ENCODE measurements at places on chromosomes 11 and 22.

GRCh38 chr22:25388866-25389540 is 169.6 kb downstream of the CRYBB2 start:
- no peak for DNase-seq

GRCh38 chr22:21567456-21568346 is at the start of gene UBE2L3:
Gene UBE2L3, plus strand, starts transcription at chr22:21567714. Its CDS starts 31 bp downstream, at chr22:21567745.
- DNase-seq = peak; percentile 85

- DNase-seq = no peak
Observed at GRCh38 chr11:1194977-1195681, 27.7 kb upstream of the MUC5B start.

DNA sequence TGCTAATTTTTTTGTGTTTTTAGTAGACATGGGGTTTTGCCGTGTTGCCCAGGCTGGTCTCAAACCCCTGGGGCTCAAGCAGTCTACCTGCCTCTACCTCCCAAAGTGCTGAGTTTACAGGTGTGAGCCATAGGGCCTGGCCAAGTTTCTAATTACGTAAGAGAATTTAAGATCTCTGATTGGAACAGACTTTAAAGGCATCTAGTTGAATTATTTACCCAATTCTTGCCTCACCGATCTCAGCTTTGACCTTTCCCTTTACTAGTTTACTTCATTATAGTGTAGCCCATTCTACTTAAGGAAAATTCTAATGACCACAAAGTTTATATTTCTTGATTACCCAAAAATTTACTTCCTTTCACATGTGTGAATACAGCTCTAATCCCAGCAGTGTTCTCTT is 81.6 kb downstream of the YAP1 start:
- DNase-seq = no peak

DNA sequence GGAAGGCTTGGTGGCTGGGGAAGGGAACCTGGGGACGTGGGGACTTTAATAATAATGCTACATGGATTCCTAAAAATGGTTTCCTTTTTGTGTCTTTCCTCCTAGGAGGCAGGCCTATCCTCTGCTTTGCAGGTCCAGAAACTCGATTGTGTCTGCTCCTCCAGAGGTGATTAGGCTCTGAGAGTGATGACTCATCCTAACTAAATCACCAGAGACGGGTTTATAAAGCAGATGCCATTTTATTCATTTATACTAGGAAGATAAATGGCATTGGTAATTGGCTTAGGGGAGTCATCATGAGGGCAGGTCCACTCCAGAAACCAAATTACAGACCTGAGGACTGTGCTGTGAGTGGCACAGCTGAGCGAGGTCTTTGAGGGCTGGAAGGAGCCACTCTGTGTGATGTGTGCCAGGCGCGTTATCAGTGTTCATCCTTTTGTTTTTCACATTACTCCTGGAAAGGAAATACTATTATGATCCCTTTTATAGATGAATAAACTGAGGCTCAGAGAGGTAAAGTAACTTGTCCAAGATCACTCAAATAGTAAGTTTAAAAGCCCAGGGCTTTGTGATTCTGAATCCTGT is 7.1 kb downstream of the NLRX1 start:
- DNase-seq = no peak
